ENCODE measurements at places on chromosomes 4 and X. TPM values are rescaled to one million over a fixed set of nuclear protein-coding genes. Genes with fewer than 3 reads are reported as not detected.

Gene AMOT
- total RNA-seq = 17.6 TPM

Gene USP17L18
- total RNA-seq = not detected

GRCh38 chr4:4854649-4855295 lies 4.7 kb upstream of the MSX1 start:
- H3K4me1 ChIP-seq = peaks cover 53% of the 10 kb centered on the region
- peaks cover 83% of the 10 kb centered on the region for H3K27me3 ChIP-seq
- H3K4me3 ChIP-seq = no peak overlapping the region
- H3K36me3 ChIP-seq = no peaks in the 10 kb centered on the region

Gene RRH
- total RNA-seq = 0.44 TPM

GRCh38 chrX:48999030-48999429 lies 3.0 kb downstream of the GRIPAP1 start:
- no peak overlapping the region for H3K4me3 ChIP-seq
- H3K36me3 ChIP-seq = peaks cover 22% of the 10 kb centered on the region
- no peak for DNase-seq
- no peak overlapping the region for H3K27ac ChIP-seq
- no peaks in the 10 kb centered on the region for H3K27me3 ChIP-seq

- no peaks in the 10 kb centered on the region for H3K4me1 ChIP-seq
- no peaks in the 10 kb centered on the region for H3K27me3 ChIP-seq
- DNase-seq = no peak
- no peaks in the 10 kb centered on the region for H3K36me3 ChIP-seq
- no peak overlapping the region for H3K4me3 ChIP-seq
These were observed 18.5 kb upstream of the AP1AR start for GRCh38 chr4:112213091-112213490.

DNA sequence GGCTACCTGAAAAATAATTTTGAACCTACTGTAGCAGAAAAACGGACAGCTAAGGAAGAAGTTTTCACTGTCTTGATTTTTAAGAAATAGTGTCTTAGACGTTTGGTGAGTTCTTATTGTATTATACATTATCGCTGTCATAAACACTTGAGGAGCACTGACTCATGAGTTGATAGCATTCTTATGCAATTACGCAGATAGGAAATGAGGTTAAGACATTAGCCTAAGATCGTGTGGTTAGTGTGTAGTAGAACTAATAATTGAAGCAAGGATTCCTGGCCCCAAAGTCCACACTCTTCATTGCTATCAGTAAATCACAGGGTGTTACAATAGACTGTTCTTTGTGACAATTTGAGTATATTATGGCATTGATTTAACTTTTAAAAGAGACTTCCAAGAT lies 238.1 kb downstream of the ARAP2 start:
- H3K27me3 ChIP-seq = no peaks in the 10 kb centered on the region
- no peak for DNase-seq
- H3K4me3 ChIP-seq = no peak overlapping the region
- H3K27ac ChIP-seq = no peak overlapping the region
- no peaks in the 10 kb centered on the region for H3K36me3 ChIP-seq

Gene POU4F2
- 0.72 TPM for total RNA-seq

- DNase-seq = peak; percentile 69
- H3K27ac ChIP-seq = no peak overlapping the region
- peaks cover 24% of the 10 kb centered on the region for H3K27me3 ChIP-seq
- no peak overlapping the region for H3K4me3 ChIP-seq
These were observed 10.5 kb downstream of the ACSL1 start for GRCh38 chr4:184815046-184815877.

Gene GPR50
- total RNA-seq = 0.06 TPM

- H3K27ac ChIP-seq = no peak overlapping the region
- H3K4me1 ChIP-seq = no peaks in the 10 kb centered on the region
- H3K27me3 ChIP-seq = no peaks in the 10 kb centered on the region
- H3K36me3 ChIP-seq = no peaks in the 10 kb centered on the region
- no peak overlapping the region for H3K4me3 ChIP-seq
These were observed 99.0 kb downstream of the AREG start for GRCh38 chr4:74543983-74544382.

- no peak overlapping the region for H3K4me3 ChIP-seq
- H3K36me3 ChIP-seq = no peaks in the 10 kb centered on the region
- no peaks in the 10 kb centered on the region for H3K27me3 ChIP-seq
- H3K27ac ChIP-seq = no peak overlapping the region
- DNase-seq = no peak
- H3K4me1 ChIP-seq = no peaks in the 10 kb centered on the region
These were observed 1597.1 kb downstream of the ADGRL3 start for GRCh38 chr4:62797221-62797620.

Gene CSAG1
- not detected for total RNA-seq

GRCh38 chr4:1047976-1048772 lies 36.7 kb downstream of the FGFRL1 start:
- peaks cover 35% of the 10 kb centered on the region for H3K27me3 ChIP-seq
- DNase-seq = no peak
- H3K4me1 ChIP-seq = peaks cover 71% of the 10 kb centered on the region
- H3K36me3 ChIP-seq = no peaks in the 10 kb centered on the region
- H3K4me3 ChIP-seq = no peak overlapping the region

GRCh38 chr4:78343682-78344081 lies 207.9 kb upstream of the ANXA3 start:
- no peaks in the 10 kb centered on the region for H3K27me3 ChIP-seq
- H3K4me3 ChIP-seq = no peak overlapping the region
- H3K27ac ChIP-seq = no peak overlapping the region

Gene HMGB2
- total RNA-seq = 52.3 TPM

DNA sequence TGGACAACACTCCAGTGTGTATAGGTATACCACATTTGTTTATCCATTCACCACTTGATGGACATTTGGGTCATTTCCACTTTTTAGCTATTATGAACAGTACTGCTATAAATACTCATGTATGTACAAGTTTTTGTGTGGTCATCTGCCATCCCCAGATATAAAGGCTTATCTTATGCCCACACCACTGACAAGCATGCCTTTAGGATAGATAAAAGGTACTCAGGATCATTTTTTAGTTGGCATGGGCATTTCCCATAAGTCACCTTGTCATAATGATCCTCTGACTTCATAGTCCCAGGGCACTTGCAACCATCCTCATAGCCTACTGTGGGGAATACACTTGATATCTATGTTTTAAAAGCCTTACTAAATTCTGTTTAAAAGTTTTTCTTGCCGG lies 6.3 kb downstream of the AWAT1 start:
- H3K27ac ChIP-seq = no peak overlapping the region
- DNase-seq = no peak
- H3K4me3 ChIP-seq = no peak overlapping the region
- no peaks in the 10 kb centered on the region for H3K27me3 ChIP-seq

- DNase-seq = no peak
- no peak overlapping the region for H3K27ac ChIP-seq
- H3K27me3 ChIP-seq = no peaks in the 10 kb centered on the region
- no peak overlapping the region for H3K4me3 ChIP-seq
- H3K4me1 ChIP-seq = no peaks in the 10 kb centered on the region
These were observed 145.1 kb downstream of the STPG2 start for GRCh38 chr4:97998203-97998602.

DNA sequence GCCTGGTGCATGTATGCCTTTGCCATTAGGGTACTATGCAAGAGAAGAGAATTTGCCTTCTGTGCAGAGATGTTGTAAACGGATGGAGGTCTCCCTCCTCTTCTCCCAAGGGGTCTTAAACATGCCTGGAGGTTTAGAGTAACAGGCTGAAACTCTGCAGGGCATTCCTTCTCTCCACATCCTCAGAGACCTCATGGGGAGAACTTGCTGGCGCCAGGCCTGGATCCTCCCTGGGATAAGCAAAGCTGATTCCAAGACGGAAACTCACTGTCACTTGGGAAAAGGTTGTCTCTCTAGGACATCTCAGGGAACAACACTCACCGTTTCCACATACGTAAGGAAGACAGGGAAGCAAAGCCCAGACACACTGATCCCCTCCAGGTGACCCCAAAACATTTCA lies 76.9 kb upstream of the GPM6B start:
- no peak for DNase-seq
- no peaks in the 10 kb centered on the region for H3K36me3 ChIP-seq
- H3K4me1 ChIP-seq = peaks cover 9% of the 10 kb centered on the region
- H3K27me3 ChIP-seq = peaks cover 32% of the 10 kb centered on the region
- no peak overlapping the region for H3K4me3 ChIP-seq

- peaks cover 10% of the 10 kb centered on the region for H3K4me1 ChIP-seq
- no peak overlapping the region for H3K4me3 ChIP-seq
- no peak overlapping the region for H3K27ac ChIP-seq
- peaks cover 5% of the 10 kb centered on the region for H3K27me3 ChIP-seq
- no peak for DNase-seq
These were observed 2.9 kb downstream of the EDA start for GRCh38 chrX:69618803-69619202.

DNA sequence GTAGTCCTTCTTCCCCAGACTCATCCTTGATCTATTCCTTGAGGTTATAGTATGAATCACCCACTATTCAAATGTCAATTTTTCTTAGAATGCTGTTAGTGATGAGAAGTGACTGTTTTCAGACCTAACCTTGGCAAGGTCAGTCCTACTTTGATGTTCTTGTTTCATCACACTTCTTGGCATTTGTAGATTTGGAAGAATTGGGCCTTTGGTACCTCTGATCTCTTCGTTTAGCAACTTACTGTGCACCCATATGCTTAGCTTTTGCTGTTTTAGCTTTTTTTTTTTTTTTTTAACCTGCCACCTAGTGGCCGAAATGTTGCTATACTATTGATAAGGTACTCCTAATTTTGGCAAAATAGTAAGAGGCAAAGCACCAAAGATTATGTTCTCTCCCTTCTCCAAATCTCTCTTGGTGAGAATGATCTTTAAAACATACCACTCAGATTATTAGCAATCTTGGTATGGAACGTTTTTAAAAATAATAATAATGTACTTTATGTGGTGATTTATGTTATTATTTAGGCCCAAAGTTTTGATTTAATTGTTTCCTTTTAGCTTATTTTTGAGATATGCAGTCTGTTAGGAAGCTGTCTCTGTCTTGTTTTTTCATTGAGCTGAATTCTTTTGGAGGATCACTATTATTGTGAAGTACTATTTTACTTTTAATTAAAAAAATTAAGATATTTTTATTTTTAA lies 16.6 kb downstream of the DCK start:
- no peak overlapping the region for H3K27ac ChIP-seq
- H3K4me1 ChIP-seq = no peaks in the 10 kb centered on the region
- no peak for DNase-seq
- no peak overlapping the region for H3K4me3 ChIP-seq

DNA sequence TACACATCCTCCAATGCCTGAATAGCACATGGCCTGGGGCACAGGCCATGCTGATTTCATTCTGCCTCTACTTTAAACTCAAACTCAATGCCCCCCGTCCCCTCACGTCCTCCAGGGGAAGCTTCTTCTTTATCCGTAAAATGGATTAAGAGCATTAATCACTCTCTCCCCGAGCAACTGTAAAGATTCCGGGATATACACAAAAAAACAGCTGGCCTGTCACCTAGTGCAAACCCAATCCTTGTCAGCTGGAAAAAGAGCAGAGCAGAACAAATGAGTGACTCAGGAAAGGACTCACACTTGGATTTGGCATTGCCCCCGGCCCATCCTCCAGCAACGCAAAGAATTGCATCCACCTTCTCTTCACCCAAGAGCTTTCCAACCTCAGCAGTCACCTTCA lies 7.8 kb downstream of the QDPR start:
- no peak overlapping the region for H3K27ac ChIP-seq
- peaks cover 27% of the 10 kb centered on the region for H3K36me3 ChIP-seq
- H3K4me3 ChIP-seq = no peak overlapping the region
- no peaks in the 10 kb centered on the region for H3K27me3 ChIP-seq
- DNase-seq = no peak

GRCh38 chr4:35942092-35942491 lies 302.2 kb downstream of the ARAP2 start:
- DNase-seq = no peak
- no peak overlapping the region for H3K27ac ChIP-seq
- no peak overlapping the region for H3K4me3 ChIP-seq

DNA sequence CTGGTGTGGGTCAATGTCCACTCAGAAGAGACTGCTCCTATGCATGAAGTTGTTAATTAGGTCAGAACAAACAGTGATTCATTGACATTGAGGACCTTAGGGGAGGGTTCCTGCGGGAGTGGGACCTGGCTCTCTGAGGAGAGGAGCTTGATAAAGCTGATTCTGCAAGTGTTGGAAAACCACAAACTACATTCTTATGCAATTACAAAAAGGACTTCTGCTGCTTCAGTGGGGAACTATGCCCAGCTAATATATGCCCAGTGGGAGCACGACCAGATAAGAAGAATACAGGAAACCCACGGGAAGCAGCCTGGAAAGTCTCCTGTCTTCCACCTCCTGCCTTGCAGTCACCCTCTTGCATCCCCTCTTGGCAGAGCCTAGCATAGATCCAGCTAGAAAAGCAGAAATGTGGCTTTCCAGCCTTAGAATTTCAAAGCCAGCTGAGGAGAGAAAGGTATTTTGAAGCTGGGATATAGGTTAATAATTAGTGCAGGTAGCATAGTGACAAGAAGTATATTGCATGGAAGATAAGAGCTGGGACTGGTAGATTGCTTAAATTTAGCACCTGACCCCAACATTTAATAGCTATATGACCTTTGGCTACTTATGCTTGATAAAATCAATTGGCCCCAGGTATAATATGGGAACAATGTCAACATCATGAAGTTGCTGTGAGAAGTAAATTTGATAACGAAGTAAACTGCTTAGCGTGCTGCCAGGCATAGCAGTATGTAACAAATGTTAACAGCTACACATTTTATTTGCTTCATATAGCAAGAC lies 34.9 kb upstream of the UGT8 start:
- no peak overlapping the region for H3K27ac ChIP-seq
- H3K4me1 ChIP-seq = no peaks in the 10 kb centered on the region
- no peaks in the 10 kb centered on the region for H3K36me3 ChIP-seq
- no peak overlapping the region for H3K4me3 ChIP-seq

DNA sequence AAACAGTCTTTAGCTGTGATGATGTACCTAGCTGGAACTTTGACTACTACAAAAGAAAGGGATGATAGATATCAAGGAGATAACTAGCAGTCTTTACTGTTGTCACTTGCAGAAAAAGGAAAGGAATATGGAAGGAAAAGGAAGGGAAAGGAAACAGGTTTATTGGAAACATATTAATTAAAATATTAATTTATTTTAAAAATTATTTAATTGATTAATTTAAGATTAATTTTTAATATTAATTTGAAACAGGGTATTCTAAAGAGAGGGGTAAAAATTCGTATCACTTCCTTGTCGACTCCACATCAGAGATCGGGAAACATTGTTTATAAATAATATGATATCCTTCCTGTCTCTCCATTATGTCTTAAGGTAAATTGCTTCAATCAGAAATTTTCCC lies 186.5 kb upstream of the IL15 start:
- no peaks in the 10 kb centered on the region for H3K27me3 ChIP-seq
- no peaks in the 10 kb centered on the region for H3K4me1 ChIP-seq
- DNase-seq = no peak
- no peak overlapping the region for H3K27ac ChIP-seq
- H3K36me3 ChIP-seq = no peaks in the 10 kb centered on the region

Gene PNMA6F
- total RNA-seq = 1.4 TPM

- H3K4me1 ChIP-seq = peaks cover 5% of the 10 kb centered on the region
- DNase-seq = no peak
- H3K4me3 ChIP-seq = peak overlapping the region; percentile 84
- H3K36me3 ChIP-seq = no peaks in the 10 kb centered on the region
These were observed 2.7 kb downstream of the ELOVL6 start for GRCh38 chr4:110195561-110196205.

Gene CDX4
- total RNA-seq = not detected

Gene HGFAC
- total RNA-seq = 1.8 TPM

Measured in spinal cord (tissue), 10 donors.